Adrenal gland (tissue), 19 donors: ENCODE measurements at places on chromosomes 2 and 18. TPM values are rescaled to one million over a fixed set of nuclear protein-coding genes. Genes with fewer than 3 reads are reported as not detected.

Gene EVX2
- not detected for total RNA-seq

Gene ABCG8
- total RNA-seq: 0.30 TPM

Gene RRM2
- 4.0 TPM for total RNA-seq

Gene CABYR
- total RNA-seq: 4.0 TPM

Gene PIEZO2
- 1.1 TPM for total RNA-seq

Gene DNAJC5G
- total RNA-seq: 2.0 TPM

Gene TUBA4B
- total RNA-seq: not detected

Gene DLX2
- total RNA-seq: not detected

Gene C2orf66
- total RNA-seq: not detected

Gene CFC1
- 0.41 TPM for total RNA-seq

Gene AQP12A
- not detected for total RNA-seq

Gene TNP1
- total RNA-seq: not detected

DNA sequence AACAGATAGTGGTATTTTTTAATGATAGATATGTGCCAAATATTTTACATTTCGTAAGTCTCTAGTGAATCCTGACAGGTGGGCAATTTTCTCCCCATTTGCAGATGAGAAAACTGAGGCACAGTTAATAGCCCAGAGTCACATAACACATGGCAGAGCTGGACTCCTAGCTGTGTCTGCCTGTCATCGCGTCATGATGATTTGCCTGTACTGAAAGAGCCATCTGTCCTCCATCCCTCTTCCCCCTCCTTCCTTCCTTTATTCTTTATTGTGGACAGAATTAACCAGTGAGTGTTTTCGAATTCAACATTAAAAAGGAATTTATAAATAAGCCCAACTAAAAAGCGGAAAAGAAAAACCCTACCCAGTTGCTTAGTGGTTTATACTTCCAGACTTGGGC is 3.2 kb downstream of the DNAJB2 start:
- peaks cover 14% of the 10 kb centered on the region for H3K4me1 ChIP-seq
- no peaks in the 10 kb centered on the region for H3K27me3 ChIP-seq
- H3K36me3 ChIP-seq: no peaks in the 10 kb centered on the region
- no peak overlapping the region for H3K4me3 ChIP-seq
- H3K27ac ChIP-seq: no peak overlapping the region

GRCh38 chr2:226894752-226895151 is 58.9 kb downstream of the RHBDD1 start:
- H3K4me1 ChIP-seq: no peaks in the 10 kb centered on the region
- no peak overlapping the region for H3K27ac ChIP-seq
- H3K36me3 ChIP-seq: no peaks in the 10 kb centered on the region
- no peak for DNase-seq

- no peaks in the 10 kb centered on the region for H3K4me1 ChIP-seq
- no peak overlapping the region for H3K4me3 ChIP-seq
- H3K36me3 ChIP-seq: no peaks in the 10 kb centered on the region
- no peak for DNase-seq
- H3K27me3 ChIP-seq: no peaks in the 10 kb centered on the region
Observed at GRCh38 chr2:197614532-197614931, 60.9 kb downstream of the RFTN2 start.

DNA sequence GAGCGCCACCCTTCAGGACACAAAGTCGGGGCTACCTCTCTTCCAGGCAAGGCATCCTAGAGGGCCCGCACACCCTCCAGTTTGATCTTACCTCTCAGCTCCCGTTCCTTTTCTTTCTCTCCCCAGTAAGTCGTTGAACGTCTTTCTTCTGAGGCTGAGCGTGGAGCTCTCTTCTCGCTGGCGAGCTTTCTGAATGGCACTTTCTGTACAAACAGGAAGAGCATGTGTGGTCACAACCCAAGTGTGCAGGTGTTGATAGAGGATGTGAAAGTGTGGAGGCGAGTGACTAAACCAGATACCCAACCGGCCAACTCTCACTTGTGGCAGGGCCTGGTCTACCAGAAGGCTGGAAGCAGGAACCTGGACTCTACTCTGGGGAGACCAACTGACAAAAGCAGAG is at the start of gene AFF3:
Gene AFF3 (minus strand): TSS at position 198 of the 400 bp plus-strand sequence. CDS start 38,136 bp downstream, outside the sequence.
- no peak for DNase-seq
- no peaks in the 10 kb centered on the region for H3K36me3 ChIP-seq
- no peaks in the 10 kb centered on the region for H3K27me3 ChIP-seq
- H3K4me1 ChIP-seq: no peaks in the 10 kb centered on the region

DNA sequence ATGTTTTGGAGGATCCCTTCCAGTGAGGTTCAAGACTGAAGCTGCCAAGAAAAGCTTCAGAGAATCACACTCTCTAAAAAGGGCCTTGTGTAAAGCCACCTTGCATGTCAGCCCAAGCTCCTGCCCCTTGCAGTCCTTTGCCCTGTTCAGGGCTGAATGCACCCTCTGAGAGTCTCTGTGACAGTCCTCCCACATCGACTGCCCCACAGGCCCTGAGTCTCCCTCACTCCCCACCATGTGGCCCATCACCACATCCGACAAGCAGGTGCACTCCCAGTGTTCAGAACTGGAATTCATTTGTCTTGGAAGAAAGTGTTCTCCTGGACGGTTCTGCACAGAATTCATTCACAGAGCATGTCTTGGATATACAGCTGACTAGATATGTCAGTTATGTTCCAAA is 31.0 kb downstream of the BCL11A start:
- no peaks in the 10 kb centered on the region for H3K4me1 ChIP-seq
- no peaks in the 10 kb centered on the region for H3K27me3 ChIP-seq
- no peak overlapping the region for H3K27ac ChIP-seq
- DNase-seq: no peak
- H3K36me3 ChIP-seq: no peaks in the 10 kb centered on the region
- H3K4me3 ChIP-seq: no peak overlapping the region

DNA sequence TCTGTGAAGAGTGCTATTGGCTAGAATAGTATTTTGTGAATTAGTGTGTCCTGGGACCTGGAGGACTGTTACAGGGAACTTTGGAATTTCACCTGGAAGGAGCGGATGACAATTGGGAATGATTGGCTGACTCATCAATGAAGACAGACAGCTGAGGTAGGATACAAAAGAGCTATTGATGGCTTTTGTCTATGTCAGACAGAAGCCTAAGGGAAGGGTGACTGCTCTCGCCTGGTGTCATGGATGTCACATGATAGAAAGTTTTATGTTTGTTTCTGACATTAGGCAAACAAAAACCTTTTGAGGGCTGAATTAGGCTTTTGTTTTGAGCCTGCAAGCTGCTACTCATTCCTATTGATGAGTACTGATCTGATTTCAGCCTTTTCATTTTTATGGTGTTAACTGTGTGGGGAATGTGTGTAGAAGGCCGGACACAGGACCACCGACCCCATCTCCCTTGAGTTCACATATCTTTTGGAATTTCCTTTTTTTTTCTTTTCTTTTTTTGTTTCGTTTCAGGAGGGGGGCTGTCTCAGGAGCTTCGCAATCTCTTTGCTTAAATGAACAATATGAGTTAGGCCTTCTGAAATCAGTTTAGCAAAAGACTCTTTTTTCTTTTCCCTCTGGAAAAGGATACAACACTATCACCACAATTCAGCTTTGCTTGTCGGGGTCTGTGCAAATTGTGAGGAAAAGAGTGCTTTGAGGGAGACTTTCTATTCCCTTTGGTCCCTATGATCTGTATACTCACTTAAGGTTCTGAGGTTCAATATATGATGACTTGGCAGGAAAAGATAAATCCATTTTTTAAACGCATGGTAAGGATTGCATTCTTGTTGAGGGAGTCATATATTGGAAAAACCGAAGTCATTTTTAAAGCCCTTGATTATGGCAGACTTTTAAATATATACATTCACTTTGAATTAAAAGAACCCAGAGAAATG is 207.9 kb upstream of the FIGN start:
- no peaks in the 10 kb centered on the region for H3K4me1 ChIP-seq
- DNase-seq: no peak
- no peaks in the 10 kb centered on the region for H3K27me3 ChIP-seq
- H3K4me3 ChIP-seq: no peak overlapping the region

- peaks cover 88% of the 10 kb centered on the region for H3K27me3 ChIP-seq
- no peaks in the 10 kb centered on the region for H3K4me1 ChIP-seq
- no peak overlapping the region for H3K27ac ChIP-seq
- no peaks in the 10 kb centered on the region for H3K36me3 ChIP-seq
Observed at GRCh38 chr2:70887550-70888246, 48.0 kb upstream of the ATP6V1B1 start.

GRCh38 chr2:237129625-237130263 is 44.1 kb downstream of the COPS8 start:
- no peaks in the 10 kb centered on the region for H3K4me1 ChIP-seq
- no peak overlapping the region for H3K27ac ChIP-seq
- no peak for DNase-seq
- no peaks in the 10 kb centered on the region for H3K27me3 ChIP-seq
- no peaks in the 10 kb centered on the region for H3K36me3 ChIP-seq

DNA sequence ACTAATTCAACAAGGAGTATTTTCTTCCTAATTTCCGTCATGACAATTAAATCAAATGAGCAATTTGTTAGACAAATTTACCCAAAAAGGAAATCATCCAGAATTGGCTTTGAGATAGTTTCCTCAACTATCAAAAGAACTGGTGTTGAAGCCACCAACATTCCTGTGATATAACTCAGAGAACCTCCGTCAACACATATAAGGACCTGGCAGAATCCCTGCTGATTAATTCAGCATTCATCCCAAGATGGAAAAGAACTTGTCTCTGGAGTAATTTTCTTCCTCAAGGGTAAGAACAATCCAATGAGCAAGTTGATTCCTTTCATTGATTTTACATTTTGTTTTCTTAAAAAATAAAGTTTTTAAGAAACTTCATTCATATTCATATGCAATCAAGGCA is 62.0 kb downstream of the MBD2 start:
- peaks cover 44% of the 10 kb centered on the region for H3K36me3 ChIP-seq
- no peak overlapping the region for H3K27ac ChIP-seq
- no peak for DNase-seq
- no peaks in the 10 kb centered on the region for H3K27me3 ChIP-seq
- H3K4me3 ChIP-seq: no peak overlapping the region
- peaks cover 6% of the 10 kb centered on the region for H3K4me1 ChIP-seq

- no peak overlapping the region for H3K27ac ChIP-seq
- no peaks in the 10 kb centered on the region for H3K4me1 ChIP-seq
- H3K4me3 ChIP-seq: no peak overlapping the region
- H3K27me3 ChIP-seq: no peaks in the 10 kb centered on the region
- H3K36me3 ChIP-seq: no peaks in the 10 kb centered on the region
Observed at GRCh38 chr18:31711365-31712172, 27.2 kb upstream of the B4GALT6 start.

- no peaks in the 10 kb centered on the region for H3K27me3 ChIP-seq
- no peak overlapping the region for H3K27ac ChIP-seq
- H3K4me1 ChIP-seq: no peaks in the 10 kb centered on the region
- DNase-seq: no peak
- H3K4me3 ChIP-seq: no peak overlapping the region
Observed at GRCh38 chr2:181070119-181070835, 89.9 kb downstream of the UBE2E3 start.

GRCh38 chr2:85547089-85547858 is 8.3 kb downstream of the MAT2A start:
- no peak for DNase-seq
- no peak overlapping the region for H3K27ac ChIP-seq
- peaks cover 46% of the 10 kb centered on the region for H3K4me1 ChIP-seq
- H3K4me3 ChIP-seq: no peak overlapping the region
- H3K27me3 ChIP-seq: no peaks in the 10 kb centered on the region

- no peaks in the 10 kb centered on the region for H3K27me3 ChIP-seq
- H3K4me3 ChIP-seq: no peak overlapping the region
- no peak overlapping the region for H3K27ac ChIP-seq
- H3K36me3 ChIP-seq: no peaks in the 10 kb centered on the region
- DNase-seq: no peak
Observed at GRCh38 chr18:40532046-40532445, 1423.0 kb upstream of the PIK3C3 start.

DNA sequence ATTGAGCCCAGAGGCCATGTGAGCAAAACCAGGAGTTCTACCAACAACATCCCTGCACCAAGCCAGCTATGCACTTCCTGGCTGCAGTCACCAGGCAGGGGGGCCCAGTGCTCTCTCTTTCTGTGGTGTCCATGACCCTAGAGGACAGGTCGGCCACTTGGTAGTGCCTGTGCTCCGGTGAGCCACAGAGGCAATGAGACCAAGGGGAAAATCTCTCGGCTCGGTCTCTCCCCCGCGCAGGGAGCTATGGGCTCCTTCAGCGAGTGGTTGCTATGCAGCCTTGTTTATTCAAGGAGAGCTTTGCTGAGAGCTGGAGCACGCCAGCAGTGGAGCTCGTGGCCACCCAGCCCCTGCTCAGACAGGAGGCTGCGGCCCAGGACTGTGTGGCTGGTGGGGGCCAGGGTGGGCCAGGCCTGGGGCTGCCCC is at the start of gene TOGARAM2:
Gene TOGARAM2 (plus strand): TSS at position 283 of the 426 bp plus-strand sequence. CDS start 13,537 bp downstream, outside the sequence.
- H3K27me3 ChIP-seq: no peaks in the 10 kb centered on the region
- H3K27ac ChIP-seq: no peak within 1 kb of the TSS
- no peaks in the 10 kb centered on the region for H3K4me1 ChIP-seq
- no peak for DNase-seq

GRCh38 chr18:1542230-1542774 is 637.6 kb downstream of the ADCYAP1 start:
- H3K27me3 ChIP-seq: no peaks in the 10 kb centered on the region
- no peak overlapping the region for H3K27ac ChIP-seq
- no peaks in the 10 kb centered on the region for H3K4me1 ChIP-seq
- no peak for DNase-seq

DNA sequence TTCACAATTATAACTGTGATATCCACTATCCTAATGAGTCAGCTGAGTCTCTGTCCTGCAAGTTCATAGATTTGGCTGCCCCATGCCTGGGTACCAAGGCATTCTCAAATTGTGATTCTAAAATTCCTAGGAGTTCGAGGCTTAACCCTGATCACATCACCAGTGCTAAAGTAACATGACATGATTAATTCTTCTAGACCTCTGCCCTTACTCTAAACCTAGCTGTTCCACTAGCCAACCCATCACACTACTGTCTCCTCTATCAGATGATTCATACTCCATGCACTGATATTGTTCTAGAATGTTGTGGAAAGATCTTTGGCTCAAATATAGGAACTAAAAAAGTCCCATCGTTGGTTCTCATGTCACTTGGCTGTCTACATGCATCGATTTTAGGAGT is 487.6 kb downstream of the PIK3C3 start:
- H3K36me3 ChIP-seq: no peaks in the 10 kb centered on the region
- H3K27ac ChIP-seq: no peak overlapping the region
- H3K4me3 ChIP-seq: no peak overlapping the region
- H3K4me1 ChIP-seq: no peaks in the 10 kb centered on the region

GRCh38 chr18:61651880-61652268 is 240.9 kb downstream of the RNF152 start:
- DNase-seq: no peak
- H3K27me3 ChIP-seq: no peaks in the 10 kb centered on the region
- H3K36me3 ChIP-seq: no peaks in the 10 kb centered on the region
- H3K4me3 ChIP-seq: no peak overlapping the region

DNA sequence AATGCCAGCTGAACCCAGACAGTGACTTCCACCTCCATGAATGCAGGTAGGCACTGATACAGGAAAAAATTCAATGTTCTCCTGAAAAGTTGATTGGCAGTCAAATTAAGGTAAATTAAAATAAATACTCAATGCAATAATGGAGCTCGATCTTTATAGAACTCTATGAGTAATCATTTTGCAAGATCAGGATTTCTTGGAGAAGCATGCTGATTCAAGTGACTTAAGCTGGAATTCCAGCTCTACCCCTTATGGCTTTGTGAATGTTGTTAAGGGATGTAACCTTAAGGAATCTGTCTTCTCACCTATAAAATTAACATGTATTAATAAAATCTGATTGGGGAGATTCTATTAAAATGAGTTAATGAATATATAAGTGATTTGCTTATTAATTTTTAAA is 145.1 kb downstream of the QPCT start:
- H3K4me1 ChIP-seq: no peaks in the 10 kb centered on the region
- no peaks in the 10 kb centered on the region for H3K27me3 ChIP-seq
- DNase-seq: no peak
- no peaks in the 10 kb centered on the region for H3K36me3 ChIP-seq
- no peak overlapping the region for H3K27ac ChIP-seq

GRCh38 chr2:63890678-63891077 is 49.0 kb downstream of the UGP2 start:
- H3K36me3 ChIP-seq: peaks cover 61% of the 10 kb centered on the region
- H3K4me3 ChIP-seq: no peak overlapping the region
- no peaks in the 10 kb centered on the region for H3K4me1 ChIP-seq
- DNase-seq: no peak
- H3K27me3 ChIP-seq: no peaks in the 10 kb centered on the region
